Bladder microvascular endothelial cell (primary cell): ENCODE measurements at places on chromosomes 1 and 21. TPM values are rescaled to one million over a fixed set of nuclear protein-coding genes. Genes with fewer than 3 reads are reported as not detected.

TNNI3K gene
- not detected in 2 replicates for total RNA-seq

IVL gene
- not detected in 2 replicates for total RNA-seq

S100A7 gene
- total RNA-seq: not detected in 2 replicates

THEM4 gene
- 5.4 and 5.5 TPM in 2 replicates for total RNA-seq

AADACL3 gene
- total RNA-seq: not detected in 2 replicates

LCE1F gene
- total RNA-seq: not detected in 2 replicates
